ENCODE measurements at places on chromosomes 11 and 22. TPM values are rescaled to one million over a fixed set of nuclear protein-coding genes. Genes with fewer than 3 reads are reported as not detected.

- DNase-seq = no peak
Observed at GRCh38 chr11:14969901-14970323, 2.2 kb downstream of the CALCA start.

GRCh38 chr11:13771151-13771550 is 102.7 kb downstream of the FAR1 start:
- DNase-seq = no peak

Gene RAB39A
- 1.1 TPM for total RNA-seq

- no peak for DNase-seq
Observed at GRCh38 chr11:62018981-62019664, 51.7 kb upstream of the FTH1 start.

Data from RPMI7951 (cell line).